IPS DF 19.7 (cell line): ENCODE measurements at places on chromosomes 7 and 10.

- no peak for DNase-seq
Measured at GRCh38 chr10:122476333-122476695, 15.0 kb downstream of the HTRA1 start.

- DNase-seq, result no peak
Measured at GRCh38 chr7:41792120-41792519, 89.2 kb upstream of the INHBA start.

GRCh38 chr7:13907831-13908230 lies 81.6 kb downstream of the ETV1 start:
- DNase-seq, result no peak

- DNase-seq, result no peak
Measured at GRCh38 chr10:110401401-110402076, 96.2 kb upstream of the DUSP5 start.

- DNase-seq, result no peak
Measured at GRCh38 chr7:94303695-94304094, 91.0 kb upstream of the COL1A2 start.

DNA sequence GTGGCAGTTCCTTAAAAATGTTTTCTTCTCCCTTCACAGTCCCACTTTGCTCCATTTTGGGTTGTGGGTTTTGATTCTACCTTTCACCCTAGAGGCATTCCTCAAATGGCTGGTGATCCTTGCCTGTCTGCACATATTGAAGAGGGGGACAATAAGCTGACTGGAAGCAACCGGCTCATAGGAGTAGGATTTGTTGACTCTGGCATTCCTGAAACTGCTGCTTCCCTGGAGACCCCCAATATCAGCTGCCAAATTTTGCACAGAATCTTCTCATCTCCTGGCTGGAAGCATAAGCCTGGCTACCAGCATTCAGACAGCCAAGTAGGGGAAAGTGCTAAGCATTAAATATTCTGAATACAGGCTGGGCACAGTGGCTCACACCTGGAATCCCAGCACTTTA lies 53.7 kb downstream of the KIF5B start:
- no peak for DNase-seq

DNA sequence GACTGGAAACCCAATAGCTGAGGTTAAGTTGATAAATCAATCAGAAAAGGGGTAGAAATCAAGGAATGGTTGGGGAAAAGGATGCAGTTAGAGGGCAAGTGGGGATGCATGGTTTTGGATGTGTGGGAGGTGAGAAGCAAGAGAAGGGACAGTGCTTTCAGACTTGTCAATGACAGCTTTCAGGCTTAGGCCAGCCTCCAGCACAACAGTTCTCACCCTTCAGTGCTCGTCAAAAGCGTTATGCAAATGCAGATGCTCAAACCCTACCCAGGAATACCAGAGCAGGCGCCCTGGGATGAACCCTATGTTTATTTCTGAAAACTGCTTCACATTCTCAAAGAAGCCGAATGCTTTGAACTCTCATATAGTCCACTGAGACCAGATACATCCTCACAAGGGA lies 74.0 kb downstream of the AOAH start:
- no peak for DNase-seq
